GM23248 (cell line): ENCODE measurements at places on chromosomes 1 and 21.
A peak's percentile ranks its signal among the peaks of the same experiment; 100 is the strongest.

DNA sequence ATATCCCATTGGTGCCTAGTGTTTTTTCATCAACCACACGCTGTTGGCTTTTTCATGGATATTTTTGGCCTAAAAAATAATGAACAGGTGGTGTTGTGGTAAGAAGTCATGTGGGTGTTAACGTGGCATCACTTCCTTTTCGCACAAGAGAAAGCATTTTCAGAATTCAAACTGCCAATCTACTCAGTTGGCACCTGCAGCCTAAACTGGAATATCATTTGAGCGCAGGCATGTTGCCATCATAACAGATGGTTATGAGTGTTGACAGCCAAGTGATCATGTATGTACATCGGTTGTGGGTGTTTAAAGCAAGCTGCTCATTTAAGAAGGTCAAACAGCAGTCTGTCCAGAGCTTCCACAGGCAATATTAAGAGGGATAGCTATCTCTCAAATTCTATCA is 1963.0 kb downstream of the NCAM2 start:
- no peak for DNase-seq

DNA sequence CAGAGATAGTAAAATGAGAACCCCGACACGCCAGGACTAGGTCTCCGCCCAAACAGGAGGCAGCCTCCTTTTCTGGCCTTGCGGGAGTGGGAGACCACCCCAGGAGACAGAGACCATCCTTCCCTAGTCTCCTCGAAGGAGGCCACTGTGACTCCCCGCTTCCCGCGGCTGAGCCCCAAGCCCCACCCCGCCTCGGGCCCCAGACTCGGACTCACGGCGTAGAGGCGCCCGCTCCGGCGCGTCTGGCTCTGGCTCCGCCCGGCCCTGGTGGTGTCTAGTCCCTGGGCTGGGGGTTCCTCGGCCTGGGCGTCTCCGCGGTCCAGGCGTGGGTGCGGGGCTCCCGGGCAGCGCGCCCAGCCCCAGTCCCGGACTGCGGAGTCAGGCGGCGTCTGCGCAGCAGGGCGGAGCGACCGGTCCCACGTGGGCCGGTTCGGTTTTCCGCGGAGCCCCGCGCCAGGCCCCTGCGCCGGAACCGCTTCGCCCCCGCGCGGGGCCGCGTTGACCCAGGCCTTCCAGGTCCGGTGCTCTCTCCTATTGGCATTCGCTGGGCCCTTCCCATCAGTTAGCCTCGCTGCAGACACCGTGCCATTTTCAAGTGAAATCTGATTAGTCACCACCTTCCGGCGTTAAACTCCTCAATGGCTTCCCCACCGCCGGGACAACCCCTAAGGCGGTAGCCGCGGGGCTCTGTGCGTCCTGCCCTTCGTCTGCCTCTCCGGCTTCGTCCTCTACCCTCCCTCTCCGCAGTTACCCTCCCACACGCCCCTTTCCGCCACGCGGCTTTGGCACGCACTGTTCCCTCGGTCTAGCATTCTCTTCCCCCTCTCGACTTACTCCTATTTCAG is at the start of gene C1orf216:
C1orf216 (minus strand) TSS at position 393 of the 845 bp plus-strand sequence. CDS start 2,563 bp downstream, outside the sequence.
- peak; percentile 90 for DNase-seq

- DNase-seq: peak; percentile 13
Observed at GRCh38 chr1:61241411-61241838, 159.1 kb downstream of the NFIA start.

DNA sequence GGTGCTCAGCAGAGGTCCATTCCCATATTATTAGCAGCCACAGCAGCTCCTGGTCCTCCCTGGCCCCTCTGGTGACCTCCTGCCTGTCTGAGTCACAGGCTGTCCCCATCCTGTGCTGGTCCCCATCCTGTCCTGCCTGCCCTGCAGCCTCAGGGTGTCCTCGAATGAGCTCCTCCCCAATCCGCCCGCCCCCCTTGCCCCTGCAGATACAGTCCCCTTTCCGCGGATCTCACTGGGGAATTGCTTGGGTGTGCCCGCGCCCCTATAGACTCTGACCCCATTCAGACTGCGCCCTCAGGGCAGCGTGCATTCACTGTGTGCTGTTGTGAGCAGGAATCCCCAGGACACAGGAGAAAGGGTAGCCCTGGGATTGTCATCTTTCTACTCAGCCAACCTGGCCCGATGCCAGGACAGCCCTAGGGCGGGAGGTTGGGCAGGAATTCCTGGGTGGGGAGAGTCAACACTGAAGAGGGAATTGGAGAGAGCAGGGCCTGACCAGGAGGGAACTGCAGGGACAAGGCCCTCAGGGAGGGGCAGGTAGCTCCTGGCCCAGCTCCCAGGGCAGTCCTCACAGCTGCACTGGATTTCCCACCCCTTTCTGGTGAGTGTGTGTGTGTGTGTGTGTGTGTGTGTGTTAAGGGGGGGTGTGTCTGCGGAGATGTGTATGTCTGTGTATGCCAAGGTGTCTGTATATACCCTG is 1.1 kb upstream of the GUCA2A start:
- DNase-seq: peak; percentile 64

DNA sequence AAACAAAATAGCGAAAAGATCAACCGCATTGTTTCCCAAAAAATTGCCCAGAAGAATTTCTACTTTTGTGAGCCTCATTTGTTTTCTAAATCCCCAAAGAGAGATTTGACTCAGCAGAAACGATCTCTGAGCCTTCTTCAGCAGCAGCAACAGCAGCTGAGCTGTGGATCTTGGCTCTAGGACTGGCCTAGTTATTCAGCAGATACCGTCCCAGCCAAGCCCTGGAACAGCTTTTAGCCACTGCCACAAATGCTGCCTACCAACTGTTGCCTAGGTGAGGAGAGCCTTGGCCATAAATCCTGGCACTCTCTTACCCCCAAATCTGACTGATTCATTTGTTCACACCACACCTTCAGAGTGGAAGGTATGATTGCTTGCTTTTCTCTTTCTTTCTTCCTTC is 320.1 kb downstream of the TGFB2 start:
- DNase-seq: peak; percentile 84

DNA sequence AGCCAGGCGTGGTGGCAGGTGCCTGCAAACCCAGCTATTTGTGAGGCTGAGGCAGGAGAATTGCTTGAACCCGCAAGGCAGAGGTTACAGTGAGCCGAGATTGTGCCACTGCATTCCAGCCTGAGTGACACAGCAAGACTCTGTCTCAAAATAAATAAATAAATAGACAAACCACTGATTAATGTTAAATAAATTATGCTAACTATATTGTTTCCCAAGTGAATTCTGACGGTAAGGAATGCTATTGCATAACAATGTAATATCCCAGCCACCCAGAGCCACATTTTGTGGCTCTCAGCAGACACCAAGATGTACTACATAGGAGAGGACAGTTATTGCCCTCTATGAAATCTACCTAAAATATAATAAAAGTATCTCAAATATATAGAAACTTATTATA is 55.4 kb downstream of the LPGAT1 start:
- DNase-seq: no peak

- no peak for DNase-seq
Observed at GRCh38 chr1:93574991-93575390, 106.6 kb downstream of the BCAR3 start.

GRCh38 chr1:42657981-42658876 is at the start of gene PPIH:
PPIH (plus strand) TSS chr1:42658423; CDS start chr1:42658447, 24 bp downstream.
- peak; percentile 99 for DNase-seq

DNA sequence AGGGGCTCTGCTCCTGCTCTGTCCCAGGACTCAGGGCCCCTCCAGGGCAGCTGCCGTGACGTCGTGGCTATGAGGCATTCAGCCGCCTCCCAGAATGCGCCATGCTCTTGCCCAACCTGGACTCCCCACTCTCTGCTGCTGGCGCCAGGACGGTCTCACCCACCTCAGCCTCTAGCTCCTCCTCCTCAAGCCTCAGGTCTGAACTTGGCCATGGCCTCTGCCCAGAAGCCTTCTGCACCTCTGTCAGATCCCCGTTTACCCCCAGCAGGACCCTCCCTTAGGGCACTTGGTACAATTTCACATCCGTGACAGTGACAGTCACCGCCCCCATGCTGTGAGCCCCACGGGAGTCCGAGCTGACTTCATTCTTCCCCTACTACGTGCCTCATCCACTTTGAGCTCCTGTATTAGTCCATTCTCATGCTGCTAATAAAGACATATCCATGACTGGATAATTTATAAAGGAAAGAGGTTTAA is 4.9 kb downstream of the CSTB start:
- no peak for DNase-seq

DNA sequence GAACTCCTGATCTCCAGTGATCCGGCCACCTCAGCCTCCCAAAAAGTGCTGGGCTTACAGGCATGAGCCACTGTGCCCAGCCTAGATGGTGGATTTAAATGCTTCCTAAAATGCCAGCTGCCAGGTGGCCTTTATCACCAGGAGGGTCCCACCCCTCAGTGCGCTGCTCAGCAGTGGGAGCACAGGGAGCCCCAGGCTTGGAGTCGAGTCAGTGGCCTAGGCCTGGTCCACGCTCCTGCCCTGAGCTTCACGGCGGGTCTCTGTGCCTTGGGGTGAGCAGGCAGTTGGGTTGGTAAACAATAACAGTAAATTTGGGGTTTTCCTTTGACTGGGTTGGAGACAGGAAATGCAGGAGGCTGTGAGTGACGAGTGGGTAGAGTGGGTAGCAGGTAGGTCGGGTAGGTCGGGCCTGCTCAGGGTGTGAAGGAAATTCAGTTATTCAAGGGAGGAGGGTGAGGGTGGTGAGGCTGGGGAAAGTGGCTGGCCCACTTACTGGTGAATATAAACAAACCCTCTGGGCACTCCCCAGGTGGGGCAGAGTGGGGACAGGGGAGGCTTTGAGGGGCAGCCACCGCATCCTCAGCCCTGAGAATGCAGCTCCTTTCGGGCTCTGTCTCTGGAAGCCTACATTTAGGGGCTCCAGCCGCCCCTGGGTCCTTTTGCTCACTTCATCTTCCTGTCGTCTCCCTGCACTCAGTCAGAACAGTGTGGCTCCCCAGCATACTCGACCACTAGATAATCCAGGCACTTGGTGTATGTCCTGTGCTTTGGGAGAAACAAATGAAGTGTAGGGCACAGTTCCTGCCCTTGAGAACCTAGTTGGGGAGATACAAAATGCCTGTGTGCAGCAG is 33.5 kb upstream of the IL19 start:
- DNase-seq: no peak

DNA sequence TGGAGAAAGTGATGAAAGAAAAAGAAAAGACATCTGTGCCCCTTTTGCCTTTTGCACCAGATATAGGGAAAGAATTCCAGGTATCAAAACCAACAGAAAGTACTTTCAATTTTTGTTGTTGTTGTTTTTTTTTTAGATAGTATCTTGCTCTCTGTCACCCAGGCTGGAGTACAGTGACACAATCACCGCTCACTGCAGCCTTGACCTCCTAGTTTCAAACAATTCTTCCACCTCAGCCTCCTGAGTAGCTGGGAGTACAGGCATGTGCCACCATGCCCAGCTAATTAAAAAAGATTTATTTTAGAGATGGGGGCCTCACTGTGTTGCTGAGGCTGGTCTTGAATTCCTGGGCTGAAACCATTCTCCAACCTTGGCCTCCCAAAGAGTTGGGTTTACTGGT is 31.3 kb upstream of the IVNS1ABP start:
- DNase-seq: no peak

DNA sequence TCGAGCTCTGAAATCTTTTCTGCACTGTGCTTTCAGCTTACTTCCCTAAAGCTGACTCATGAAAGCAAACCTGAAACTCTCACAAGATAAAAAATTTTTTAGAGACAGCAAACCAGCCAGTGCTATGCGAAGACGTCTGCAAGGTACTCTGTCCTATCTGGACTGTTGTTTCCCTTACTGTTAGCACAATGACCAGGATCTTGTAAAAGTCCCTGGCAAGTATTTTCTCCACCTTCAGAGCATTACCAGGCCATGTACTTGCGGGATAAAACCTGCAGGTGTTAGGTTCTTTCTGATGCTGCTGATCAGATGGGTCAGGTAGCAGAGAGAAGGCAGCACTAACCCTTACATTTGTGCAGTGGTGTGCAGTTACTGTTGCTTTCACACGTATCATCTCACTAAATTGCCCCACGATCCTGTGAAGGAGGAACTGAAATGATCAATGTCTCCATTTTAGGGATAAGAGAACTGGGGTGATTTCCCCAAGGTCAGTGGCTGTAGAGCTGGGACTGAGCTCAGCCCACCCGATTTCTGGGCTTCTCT is 56.6 kb downstream of the PLXNA2 start:
- no peak for DNase-seq

DNA sequence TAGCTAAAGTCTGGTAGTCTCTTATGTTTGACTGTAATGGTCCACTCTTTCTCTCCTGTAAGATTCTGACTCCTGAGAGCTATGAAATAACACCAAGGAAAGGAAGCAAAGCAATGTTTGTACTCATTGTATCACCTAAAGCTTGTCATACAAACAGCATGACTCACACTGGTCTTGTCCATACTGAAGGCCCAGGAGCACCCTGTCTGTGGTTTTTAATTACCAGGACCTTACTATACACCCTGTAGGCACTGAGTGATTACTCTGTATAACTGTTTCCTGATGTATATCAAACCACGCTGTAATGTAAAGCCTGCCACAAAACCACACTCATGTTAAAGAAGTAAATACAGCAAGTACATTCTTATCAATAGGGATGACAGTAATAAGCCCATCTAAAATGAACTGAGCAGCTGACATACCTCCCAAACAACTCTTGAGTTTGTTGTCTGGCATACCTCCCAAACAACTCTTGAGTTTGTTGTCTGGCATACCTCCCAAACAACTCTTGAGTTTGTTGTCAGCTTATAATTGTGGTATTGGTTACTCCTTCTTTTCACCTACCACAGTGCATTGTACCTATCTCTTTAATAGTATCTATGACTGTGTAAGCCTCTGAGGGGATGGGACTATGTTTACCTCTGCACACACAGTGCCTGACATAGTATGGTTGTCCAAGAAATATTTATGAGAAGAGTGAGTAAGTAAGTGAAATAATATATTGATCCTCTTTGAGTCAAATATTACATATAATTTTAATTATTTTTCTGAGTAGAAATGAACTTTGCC is 11.6 kb upstream of the TNFSF18 start:
- peak; percentile 84 for DNase-seq

- peak; percentile 45 for DNase-seq
Observed at GRCh38 chr1:229203030-229203751, 67.7 kb upstream of the RAB4A start.

GRCh38 chr21:20207335-20207734 is 790.9 kb upstream of the NCAM2 start:
- no peak for DNase-seq

DNA sequence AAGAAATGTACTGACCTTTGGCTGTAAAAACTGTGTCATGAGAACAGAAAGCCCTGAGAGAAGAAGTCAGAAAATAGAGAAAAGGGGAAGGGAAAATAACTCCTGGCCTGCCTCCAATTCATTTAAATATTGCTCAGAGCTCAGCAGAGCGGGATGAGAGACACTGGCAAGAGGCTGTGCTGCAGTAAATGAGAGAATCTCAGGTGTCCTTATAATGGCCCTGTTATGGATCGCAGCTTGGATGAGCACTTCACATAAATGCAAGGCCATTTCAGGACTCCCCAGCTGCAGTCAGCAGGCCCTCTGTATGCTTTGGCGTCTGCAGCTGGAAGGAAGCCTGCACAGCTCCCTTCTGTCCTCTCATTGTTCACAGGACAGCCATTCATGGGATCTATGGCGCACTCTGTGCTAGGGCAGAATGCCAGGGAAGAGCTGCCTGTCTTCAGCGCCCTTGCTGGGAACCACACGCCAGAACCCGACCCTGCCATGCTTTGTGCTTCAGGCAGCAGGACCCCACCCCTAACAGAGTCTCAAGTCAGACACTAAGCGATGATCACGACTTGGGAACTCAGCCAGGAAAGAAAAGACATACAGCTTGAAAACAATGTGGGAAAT is 20.7 kb upstream of the ABCB10 start:
- peak; percentile 24 for DNase-seq
